Gastroesophageal sphincter (tissue), 4 donors: ENCODE measurements at places on chromosomes 3 and 15.

- ATAC-seq = no peak
Observed at GRCh38 chr15:66659384-66659783, 42.7 kb upstream of the SMAD6 start.

DNA sequence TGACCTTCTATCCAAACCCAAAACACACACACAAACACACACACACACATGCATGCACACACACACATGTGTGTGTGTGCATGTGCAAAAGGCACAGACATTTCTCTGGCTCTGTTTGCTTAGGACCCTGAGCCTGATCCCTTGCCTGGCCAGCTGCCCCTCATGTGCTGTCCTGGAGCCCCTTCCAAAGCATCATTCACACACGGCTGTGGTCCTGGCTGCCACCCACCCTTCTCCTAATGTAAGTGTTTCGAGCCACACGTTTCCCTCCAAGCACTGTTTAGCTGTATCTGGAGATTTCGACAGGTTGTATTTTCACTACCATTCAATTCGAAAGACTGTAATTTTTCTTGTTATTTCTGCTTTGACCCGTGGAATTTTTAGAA, 45.8 kb upstream of the KLF13 start:
- ATAC-seq = no peak

- ATAC-seq = no peak
Observed at GRCh38 chr3:111621535-111621934, 26.4 kb upstream of the ZBED2 start.

- no peak for ATAC-seq
Observed at GRCh38 chr3:196514350-196514716, 813 bp downstream of the SMCO1 start.

DNA sequence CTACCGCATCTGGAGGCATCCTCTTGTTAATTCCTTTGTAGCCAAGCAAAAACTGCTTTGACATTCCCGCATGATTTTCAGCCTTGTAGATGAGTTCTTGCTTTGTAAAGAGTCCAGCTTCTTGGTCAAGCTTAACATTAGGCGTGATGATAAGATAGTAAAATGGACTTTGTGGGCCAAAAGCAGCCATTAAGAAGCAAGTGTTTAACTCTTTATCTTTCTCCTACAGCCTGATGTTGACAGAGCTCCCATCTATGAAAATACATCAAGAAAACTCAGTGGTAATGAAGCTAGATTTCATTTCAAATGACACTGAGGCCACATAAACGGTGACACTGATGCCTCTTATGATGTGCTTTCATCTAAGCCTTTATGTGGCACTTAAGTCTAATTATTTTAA, 33.2 kb downstream of the FNDC3B start:
- ATAC-seq = no peak
